ENCODE measurements at places on chromosomes 11 and 22. TPM values are rescaled to one million over a fixed set of nuclear protein-coding genes. Genes with fewer than 3 reads are reported as not detected.

Gene CCT8L2
- polyA plus RNA-seq = not detected

Gene KDM4E
- polyA plus RNA-seq = not detected

Gene UPK3A
- polyA plus RNA-seq = not detected

Gene MYO7A
- polyA plus RNA-seq = 0.22 TPM

Gene RASL10A
- polyA plus RNA-seq = not detected

DNA sequence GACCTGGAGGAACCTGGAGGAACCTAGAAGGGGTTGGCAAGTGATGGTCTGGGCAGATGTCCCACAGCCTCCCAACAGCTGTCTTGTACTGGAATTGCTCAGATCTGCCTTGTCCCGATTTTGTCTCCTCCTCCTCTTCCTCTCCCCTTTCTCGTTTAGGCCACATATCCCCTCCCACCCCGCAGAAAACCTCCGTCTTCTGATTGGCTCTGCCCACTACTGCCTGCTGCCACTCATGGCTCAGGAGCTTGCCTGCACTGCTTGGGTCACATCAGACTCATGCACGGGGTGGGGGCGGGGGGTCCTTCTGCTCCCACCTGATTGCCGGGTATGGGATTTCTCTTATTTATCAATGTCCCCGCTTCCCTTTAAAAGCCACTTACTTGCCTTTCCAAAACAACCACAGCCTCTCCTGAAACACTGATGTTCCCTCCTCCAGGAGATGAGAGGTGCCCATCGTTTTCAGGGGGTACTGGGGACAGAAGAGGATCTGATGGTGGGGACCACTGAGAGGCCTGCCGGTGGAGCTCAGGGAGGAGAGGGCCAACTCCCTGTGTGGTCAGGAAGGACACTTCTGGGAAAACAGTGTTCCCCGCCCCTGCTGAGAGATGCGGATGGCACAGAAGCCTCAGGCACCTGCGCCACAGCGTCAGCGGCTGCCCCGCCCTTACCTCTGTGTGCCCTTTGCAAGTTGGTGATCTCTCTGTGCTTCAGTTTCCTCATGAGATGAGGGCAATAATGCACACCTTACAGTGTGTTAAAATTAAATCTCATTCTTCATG is 14.7 kb downstream of the TOM1 start:
- DNase-seq = no peak

GRCh38 chr11:30172883-30173311 is 57.9 kb upstream of the FSHB start:
- no peak for DNase-seq

- DNase-seq = no peak
Observed at GRCh38 chr22:39264349-39265038, 19.7 kb upstream of the PDGFB start.

GRCh38 chr11:72833811-72834493 is 19.7 kb downstream of the ATG16L2 start:
- no peak for DNase-seq

DNA sequence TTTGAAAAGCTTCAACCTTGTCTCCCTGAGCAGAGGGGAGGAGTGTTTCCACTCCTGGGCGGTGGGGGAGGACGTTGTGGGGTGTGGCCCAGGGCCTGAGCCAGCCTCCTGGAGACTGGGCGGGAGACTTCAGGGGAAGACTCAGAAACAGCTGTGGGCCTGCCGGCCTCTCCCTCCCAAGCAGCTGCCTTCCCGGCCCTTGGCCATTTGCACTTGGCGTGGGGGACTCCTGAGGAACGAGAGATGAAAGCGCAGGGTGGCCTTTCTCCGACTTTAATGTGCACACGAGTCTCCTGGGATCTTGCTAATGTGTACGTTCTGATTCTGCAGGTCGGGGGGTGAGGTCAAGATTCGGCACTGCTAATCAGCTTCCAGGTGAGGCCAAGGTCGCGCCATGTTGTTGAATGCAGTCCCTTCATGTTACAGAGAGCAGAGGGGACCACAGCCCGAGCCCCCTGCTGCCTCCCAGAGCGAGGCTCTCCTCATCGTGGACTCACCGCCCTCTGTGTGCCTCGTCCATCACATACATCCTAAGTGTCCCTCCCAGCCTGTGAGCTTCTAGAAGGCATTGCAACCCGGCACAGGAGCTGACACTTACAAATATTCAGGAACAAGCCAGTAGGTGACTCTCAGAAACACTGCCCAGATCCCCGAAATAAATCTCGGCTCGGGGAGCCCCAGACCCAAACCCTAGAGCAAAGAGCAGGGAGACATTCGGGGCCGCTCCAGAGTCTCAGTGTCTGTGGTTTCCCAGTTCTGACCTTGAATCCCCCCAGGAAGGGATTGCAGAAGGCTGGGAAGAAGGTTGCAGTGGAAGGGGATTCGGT is 7.7 kb downstream of the LIF start:
- DNase-seq = no peak

- no peak for DNase-seq
Observed at GRCh38 chr22:17890245-17890671, 116.0 kb upstream of the BID start.

- DNase-seq = no peak
Observed at GRCh38 chr11:70040869-70041501, 37.1 kb upstream of the ANO1 start.

- no peak for DNase-seq
Observed at GRCh38 chr11:87453531-87454089, 415.9 kb downstream of the TMEM135 start.

DNA sequence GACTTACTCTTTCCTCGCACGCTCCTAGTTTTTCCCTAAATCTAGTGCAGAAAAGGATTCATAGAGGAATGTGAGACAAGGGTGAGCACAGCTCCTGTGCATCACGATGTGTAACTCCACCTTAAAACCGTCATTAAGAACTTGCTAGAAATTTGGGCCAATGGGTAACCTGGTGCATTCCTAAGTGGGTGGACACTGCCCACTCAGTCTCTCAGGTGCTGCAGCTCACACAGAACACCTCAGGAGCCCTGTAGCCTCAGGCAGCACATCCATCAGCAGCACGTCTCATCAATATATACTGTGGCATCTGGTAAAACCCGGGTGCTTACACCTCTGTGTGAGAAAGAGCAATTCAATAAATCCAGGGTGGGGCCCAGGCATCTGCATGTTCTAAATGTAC is 12.4 kb downstream of the POU2AF3 start:
- no peak for DNase-seq
